ENCODE measurements at places on chromosomes 11 and 22. TPM values are rescaled to one million over a fixed set of nuclear protein-coding genes. Genes with fewer than 3 reads are reported as not detected.

GRCh38 chr11:77142091-77142975 is 14.3 kb downstream of the MYO7A start:
- H3K4me3 ChIP-seq, result no peak overlapping the region
- H3K36me3 ChIP-seq, result no peaks in the 10 kb centered on the region
- peaks cover 10% of the 10 kb centered on the region for H3K27me3 ChIP-seq
- DNase-seq, result no peak

DNA sequence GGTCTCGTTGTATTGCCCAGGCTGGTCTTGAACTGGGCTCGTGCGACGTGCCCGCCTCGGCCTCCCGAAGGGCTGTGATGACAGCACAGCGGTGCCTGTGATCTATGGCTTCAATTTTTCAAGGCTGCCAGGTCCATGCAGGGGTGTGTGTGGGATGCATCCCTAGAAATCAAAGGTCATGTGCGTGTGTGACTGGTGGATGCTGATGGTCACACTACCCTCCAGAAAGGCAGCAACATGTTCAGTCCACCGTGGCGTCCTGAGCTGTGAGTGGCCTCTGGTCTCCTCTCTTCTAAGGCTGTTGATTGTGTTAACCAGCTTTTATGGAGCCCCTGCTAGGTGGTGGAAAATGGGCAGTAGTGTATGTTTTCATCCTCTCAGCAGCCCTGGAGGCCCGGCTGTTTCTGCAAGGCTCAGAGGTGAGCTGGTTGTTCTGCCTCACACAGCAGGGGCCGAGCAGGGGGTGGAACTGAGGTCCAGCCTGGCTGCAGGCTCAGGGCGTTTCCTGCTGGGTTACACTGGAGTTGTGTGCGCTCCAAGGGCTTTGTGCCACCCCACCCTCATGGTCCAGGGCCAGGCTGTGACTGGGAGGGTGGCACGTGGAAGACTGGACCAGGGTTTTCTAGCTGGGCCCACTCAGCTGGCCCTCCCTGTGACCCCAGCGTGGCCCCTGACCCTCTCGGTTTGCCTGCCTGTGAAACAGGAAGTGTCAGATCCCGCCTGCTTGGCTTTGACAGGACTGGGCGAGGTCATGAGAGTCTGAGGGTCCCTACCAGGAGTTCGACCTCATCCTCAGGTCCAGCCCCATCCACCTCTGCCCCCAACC is 7.7 kb downstream of the BIK start:
- no peak overlapping the region for H3K27ac ChIP-seq
- no peaks in the 10 kb centered on the region for H3K36me3 ChIP-seq
- peaks cover 3% of the 10 kb centered on the region for H3K27me3 ChIP-seq
- H3K4me1 ChIP-seq, result peaks cover 5% of the 10 kb centered on the region

DNA sequence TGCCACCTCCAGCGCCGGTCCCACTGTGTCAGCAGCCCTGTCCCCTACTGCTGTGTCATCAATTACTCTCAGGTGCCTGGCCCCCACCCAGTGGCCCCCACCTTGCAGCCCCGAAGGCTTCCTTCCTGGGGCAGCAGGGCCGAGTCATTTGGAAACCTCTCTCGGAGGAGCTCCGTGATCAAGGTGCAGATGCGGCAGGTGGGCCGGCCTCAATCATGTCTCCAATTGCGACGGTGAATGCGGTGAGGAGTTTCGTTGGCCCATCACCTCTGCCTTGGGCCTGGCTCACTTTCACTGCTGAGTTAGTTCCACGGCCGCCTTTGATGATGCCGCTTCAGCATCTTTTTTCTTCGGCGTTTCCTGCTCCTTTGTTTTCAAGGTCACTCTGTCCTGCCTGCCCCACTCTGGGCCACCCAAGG is 11.3 kb upstream of the CXCR5 start:
- no peak overlapping the region for H3K27ac ChIP-seq
- no peak overlapping the region for H3K4me3 ChIP-seq
- peaks cover 13% of the 10 kb centered on the region for H3K4me1 ChIP-seq
- H3K27me3 ChIP-seq, result no peaks in the 10 kb centered on the region

- peaks cover 6% of the 10 kb centered on the region for H3K36me3 ChIP-seq
- H3K27ac ChIP-seq, result peak overlapping the region; percentile 83
- H3K27me3 ChIP-seq, result no peaks in the 10 kb centered on the region
- DNase-seq, result no peak
These were observed 29.2 kb downstream of the SREBF2 start for GRCh38 chr22:41862160-41862529.

Gene CARD18
- total RNA-seq, result not detected

GRCh38 chr11:57463671-57464538 is 3.6 kb downstream of the RTN4RL2 start:
- no peaks in the 10 kb centered on the region for H3K36me3 ChIP-seq
- H3K27ac ChIP-seq, result no peak overlapping the region
- peaks cover 13% of the 10 kb centered on the region for H3K4me1 ChIP-seq
- no peak for DNase-seq

DNA sequence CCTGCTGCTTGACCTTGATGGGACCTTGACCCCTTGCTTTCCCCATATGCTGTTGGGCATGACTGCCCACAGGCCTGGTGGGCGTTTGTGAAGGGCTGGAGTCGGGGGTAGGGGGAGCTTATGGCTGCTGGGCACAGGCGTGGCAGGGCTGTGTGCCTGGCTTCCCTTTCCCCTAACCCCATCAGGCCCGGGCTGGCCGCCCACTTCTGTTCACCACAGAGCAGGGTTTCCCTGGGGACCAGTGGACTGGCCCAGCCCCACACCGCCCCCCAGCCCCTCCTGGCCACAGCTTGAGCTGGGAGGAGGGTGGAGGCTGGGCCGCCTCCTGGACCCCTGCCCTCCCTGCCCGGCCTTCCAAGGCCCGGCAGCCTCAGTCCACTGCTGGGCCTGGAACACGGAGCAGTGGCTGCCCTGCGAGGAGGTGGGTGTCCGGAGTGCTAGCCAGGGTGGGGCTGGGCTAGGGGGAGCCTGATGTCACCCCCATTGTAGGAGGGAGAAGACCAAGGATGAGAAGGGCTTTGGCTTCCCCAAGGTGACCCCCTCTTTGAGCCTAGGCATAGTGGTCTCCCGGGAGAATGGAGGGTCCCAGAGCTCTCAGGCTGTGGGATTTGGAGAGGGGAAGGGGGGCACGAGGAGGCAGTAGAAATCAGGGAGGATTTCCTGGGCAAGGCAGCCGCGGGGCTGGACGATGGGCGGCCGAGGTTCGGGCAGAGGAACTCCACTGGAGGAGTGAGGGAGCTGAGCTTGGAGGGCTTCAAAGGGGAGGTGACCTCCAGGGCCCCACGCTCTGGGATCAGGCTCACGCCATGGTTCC is at the start of gene AIFM3:
TSS of gene AIFM3 (plus strand) at position 373 of the 814 bp plus-strand sequence. CDS start 690 bp downstream, outside the sequence.
- peaks cover 22% of the 10 kb centered on the region for H3K27me3 ChIP-seq
- peaks cover 6% of the 10 kb centered on the region for H3K4me1 ChIP-seq
- DNase-seq, result no peak
- no peak within 1 kb of the TSS for H3K4me3 ChIP-seq

All from mesothelial cell of epicardium (in vitro differentiated cells).